Smooth muscle cell of the umbilical artery (primary cell): ENCODE measurements at places on chromosomes 2 and 18. TPM values are rescaled to one million over a fixed set of nuclear protein-coding genes. Genes with fewer than 3 reads are reported as not detected.

PDE11A gene
- total RNA-seq, result 0.30 and 2.2 TPM in 2 replicates

EVX2 gene
- not detected in 2 replicates for total RNA-seq

PLB1 gene
- 1.1 and 1.2 TPM in 2 replicates for total RNA-seq

GTF2A1L gene
- total RNA-seq, result 1.5 and 5.0 TPM in 2 replicates

TBR1 gene
- under 0.01 TPM in 1 of 2 replicates, not detected in the other for total RNA-seq

PCARE gene
- not detected in 2 replicates for total RNA-seq

HK2 gene
- total RNA-seq, result 51.7 and 62.4 TPM in 2 replicates

G6PC2 gene
- total RNA-seq, result not detected in 2 replicates

HAAO gene
- total RNA-seq, result not detected in 2 replicates

TTR gene
- not detected in 2 replicates for total RNA-seq

IWS1 gene
- 35.6 and 53.1 TPM in 2 replicates for total RNA-seq

KRTCAP3 gene
- not detected in 2 replicates for total RNA-seq

ZFP36L2 gene
- 1.8 and 6.4 TPM in 2 replicates for total RNA-seq

LOXHD1 gene
- total RNA-seq, result not detected in 2 replicates

ZSCAN30 gene
- total RNA-seq, result 14.8 and 16.4 TPM in 2 replicates

EIF4E2 gene
- total RNA-seq, result 78.7 and 84.8 TPM in 2 replicates

REG3A gene
- total RNA-seq, result not detected in 2 replicates

EGR4 gene
- total RNA-seq, result not detected in 2 replicates

LRRFIP1 gene
- total RNA-seq, result 46.3 and 106 TPM in 2 replicates

YPEL5 gene
- 78.1 and 92.9 TPM in 2 replicates for total RNA-seq

PIEZO2 gene
- 1.1 and 8.0 TPM in 2 replicates for total RNA-seq

KIAA2012 gene
- under 0.01 and 0.09 TPM in 2 replicates for total RNA-seq

SPDYA gene
- total RNA-seq, result 0.89 and 1.2 TPM in 2 replicates

MARCO gene
- not detected in 2 replicates for total RNA-seq

MYO1B gene
- 87.3 and 126 TPM in 2 replicates for total RNA-seq

RGPD5 gene
- total RNA-seq, result 56.1 and 62.6 TPM in 2 replicates

LHCGR gene
- total RNA-seq, result under 0.01 TPM in 1 of 2 replicates, not detected in the other

UGT1A4 gene
- total RNA-seq, result not detected in 2 replicates

KRCC1 gene
- 22.8 and 31.5 TPM in 2 replicates for total RNA-seq

AKAIN1 gene
- not detected in 2 replicates for total RNA-seq

ESPNL gene
- total RNA-seq, result 1.5 and 1.9 TPM in 2 replicates

AQP12A gene
- total RNA-seq, result not detected in 2 replicates

C18orf54 gene
- 3.3 and 8.6 TPM in 2 replicates for total RNA-seq

CPS1 gene
- total RNA-seq, result 7.4 and 8.5 TPM in 2 replicates

TMEM247 gene
- total RNA-seq, result not detected in 2 replicates

PAPOLG gene
- total RNA-seq, result 11.6 and 13.3 TPM in 2 replicates

UCN gene
- total RNA-seq, result 0.30 and 0.42 TPM in 2 replicates

CPO gene
- 0.30 TPM in 1 of 2 replicates, not detected in the other for total RNA-seq

MC4R gene
- total RNA-seq, result not detected in 2 replicates

VIL1 gene
- under 0.01 TPM in 1 of 2 replicates, not detected in the other for total RNA-seq

AGAP1 gene
- 11.3 and 20.7 TPM in 2 replicates for total RNA-seq
